ENCODE measurements at places on chromosomes 13 and 19. TPM values are rescaled to one million over a fixed set of nuclear protein-coding genes. Genes with fewer than 3 reads are reported as not detected.

GRCh38 chr13:73138276-73138637 lies 79.5 kb downstream of the KLF5 start:
- DNase-seq, result no peak

DNA sequence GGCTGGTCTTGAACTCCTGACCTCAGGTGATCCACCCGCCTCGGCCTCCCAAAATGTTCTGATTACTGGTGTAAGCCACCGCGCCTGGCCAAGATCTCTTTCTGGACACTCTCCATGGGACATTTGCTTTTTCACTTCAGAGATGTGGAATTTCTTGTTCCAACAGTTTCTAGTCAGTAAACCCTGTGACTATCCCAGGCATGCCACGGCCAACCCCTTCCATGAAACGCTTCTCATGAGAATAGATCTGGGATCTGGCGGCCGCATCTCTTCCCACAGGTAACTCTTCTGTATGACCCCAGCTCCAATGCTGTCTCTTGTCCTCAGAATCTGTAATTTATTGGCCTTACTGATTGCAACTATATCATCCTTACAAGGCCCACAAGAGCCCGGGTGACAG lies 16.2 kb downstream of the PLPP2 start:
- no peak for DNase-seq

GRCh38 chr19:10800488-10800887 lies 35.5 kb downstream of the TMED1 start:
- DNase-seq, result no peak

GRCh38 chr19:17616686-17616960 lies 61.2 kb downstream of the COLGALT1 start:
- no peak for DNase-seq

DNA sequence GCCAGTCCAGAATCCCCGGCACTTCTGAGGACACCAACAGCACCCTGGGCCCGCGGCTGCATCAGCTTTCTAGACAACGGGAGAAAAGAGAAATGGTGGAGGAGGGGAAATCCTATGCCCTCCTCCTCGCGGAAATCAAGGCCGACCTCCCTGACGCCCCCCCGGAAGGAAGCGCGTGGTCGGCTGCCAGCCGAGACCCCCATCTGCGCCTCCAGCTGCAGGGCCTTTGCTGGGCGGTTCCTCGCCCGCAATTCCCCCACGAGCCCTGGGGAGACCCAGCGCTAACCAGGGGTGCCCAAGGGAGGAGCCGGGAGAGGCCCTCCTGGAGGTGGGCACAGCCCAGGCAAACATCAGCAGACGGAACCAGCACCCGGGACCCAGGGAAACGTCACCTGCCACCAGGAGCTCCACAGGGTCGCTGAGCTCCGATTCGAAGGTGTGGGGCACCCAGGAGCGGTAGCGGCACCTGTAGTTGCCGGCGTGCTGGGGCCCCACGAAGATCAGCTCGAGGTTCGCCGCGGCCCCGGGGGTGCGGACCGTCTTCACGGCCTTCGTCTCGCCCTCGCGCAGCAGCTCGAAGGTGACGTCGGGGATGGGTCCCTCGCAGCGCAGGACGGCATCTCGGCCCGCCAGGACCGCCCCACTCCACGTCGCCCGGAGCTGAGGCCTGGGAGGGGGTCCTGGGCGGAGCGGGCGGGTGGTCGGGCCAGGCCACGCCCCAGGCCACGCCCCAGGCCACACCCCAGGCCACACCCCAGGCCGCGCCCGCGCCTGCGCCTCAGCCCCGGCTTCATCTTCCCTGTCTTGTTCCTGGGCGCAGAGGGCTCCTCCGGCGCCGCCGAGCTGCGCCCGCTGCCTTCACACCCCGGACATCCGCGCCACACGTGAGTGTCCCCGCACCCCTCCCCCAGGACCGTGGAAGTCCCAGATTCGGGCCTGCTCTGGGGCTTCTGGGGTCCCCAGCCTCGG lies 6.0 kb downstream of the A1BG start:
- peak; percentile 42 for DNase-seq

GRCh38 chr19:33345163-33345562 lies 28.3 kb upstream of the CEBPG start:
- no peak for DNase-seq

GRCh38 chr13:38103851-38104250 lies 234.3 kb upstream of the TRPC4 start:
- no peak for DNase-seq

DNA sequence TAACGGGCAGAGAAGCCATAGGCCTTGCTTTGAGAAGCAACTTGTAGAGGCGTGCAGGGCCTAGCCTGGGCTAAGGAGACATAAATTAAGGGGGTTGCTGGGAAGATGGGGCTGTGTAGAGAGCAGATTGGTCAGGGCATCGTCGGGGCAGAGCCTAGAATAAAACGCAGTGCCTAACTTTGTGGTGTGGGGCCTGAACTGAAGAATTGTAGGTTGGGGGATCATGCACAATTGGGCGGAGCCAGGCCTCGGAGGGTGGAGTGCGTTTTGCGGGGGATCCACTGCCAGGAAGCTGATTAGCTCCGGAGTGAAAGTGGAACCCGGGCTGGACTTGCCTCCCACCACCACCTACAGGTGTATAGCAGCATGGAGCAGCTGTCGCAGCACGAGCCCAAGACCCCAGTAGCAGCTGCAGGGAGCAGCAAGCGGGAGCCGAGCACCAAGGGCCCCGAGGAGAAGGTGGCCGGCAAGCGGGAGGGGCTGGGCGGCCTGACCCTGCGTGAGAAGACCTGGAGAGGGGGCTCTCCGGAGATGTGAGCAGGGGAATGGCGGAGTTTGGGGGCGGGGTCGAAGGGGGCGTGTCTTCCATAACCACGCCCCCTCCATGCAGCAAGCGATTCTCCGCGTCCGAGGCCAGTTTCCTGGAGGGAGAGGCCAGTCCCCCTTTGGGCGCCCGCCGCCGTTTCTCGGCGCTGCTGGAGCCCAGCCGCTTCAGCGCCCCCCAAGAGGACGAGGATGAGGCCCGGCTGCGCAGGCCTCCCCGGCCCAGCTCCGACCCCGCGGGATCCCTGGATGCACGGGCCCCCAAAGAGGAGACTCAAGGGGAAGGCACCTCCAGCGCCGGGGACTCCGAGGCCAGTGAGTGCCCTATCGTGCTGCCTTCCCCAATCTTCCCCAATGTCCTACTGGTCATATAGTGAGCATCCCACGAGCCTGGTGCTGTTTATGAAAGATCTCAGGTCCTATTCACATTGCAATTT lies 13.8 kb downstream of the DNASE2 start:
- peak; percentile 67 for DNase-seq

GRCh38 chr13:96771486-96772367 lies 222.5 kb downstream of the OXGR1 start:
- no peak for DNase-seq

- no peak for DNase-seq
Measured at GRCh38 chr13:29483623-29484022, 111.9 kb downstream of the SLC7A1 start.

DNA sequence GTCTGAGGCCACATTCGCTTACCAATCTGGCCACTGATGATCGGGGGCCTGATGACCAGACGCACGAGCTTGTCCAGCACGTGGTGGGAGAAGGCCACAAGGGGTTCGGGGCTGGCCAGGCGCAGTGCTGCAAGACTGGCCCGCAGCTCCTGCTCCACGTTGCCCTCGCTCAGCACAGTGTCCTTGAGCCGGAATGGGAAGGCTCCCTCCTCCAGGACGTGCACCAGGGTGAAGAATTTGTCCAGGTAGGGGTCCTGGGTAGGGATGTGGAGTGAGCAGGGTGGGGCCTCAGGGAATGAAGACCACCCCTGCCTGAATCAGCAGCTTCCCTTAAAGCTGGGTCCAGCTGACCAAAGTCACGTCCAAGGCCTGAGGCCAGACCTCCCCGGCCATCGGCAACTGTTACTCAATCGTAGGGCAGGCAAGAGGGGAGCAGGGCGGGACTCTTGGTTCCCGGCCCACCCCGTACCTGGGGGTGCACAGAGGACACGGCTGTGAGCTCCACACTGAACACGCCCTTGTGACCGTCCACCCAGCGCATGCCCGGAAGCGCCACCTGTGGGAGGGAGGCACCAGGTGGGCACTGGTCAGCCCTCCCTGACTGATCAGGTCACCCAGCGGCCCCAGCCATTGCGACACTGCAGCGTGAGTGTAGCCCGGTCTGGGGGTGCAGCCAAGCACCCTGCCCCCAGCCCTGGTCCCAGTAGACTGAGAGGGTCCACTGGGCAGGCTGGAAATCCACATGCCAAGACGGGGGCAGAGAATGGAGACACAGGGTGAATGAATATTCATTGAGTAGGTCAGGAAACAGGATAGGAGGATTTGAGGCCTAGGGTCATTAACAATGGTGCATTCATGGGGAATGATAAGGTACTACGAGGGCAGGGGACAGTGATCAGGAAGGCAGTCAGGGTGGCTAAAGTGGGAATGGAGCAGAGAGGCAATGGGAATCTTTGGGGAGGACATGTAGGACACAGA lies 2.8 kb upstream of the ANGPTL8 start:
- DNase-seq, result no peak

DNA sequence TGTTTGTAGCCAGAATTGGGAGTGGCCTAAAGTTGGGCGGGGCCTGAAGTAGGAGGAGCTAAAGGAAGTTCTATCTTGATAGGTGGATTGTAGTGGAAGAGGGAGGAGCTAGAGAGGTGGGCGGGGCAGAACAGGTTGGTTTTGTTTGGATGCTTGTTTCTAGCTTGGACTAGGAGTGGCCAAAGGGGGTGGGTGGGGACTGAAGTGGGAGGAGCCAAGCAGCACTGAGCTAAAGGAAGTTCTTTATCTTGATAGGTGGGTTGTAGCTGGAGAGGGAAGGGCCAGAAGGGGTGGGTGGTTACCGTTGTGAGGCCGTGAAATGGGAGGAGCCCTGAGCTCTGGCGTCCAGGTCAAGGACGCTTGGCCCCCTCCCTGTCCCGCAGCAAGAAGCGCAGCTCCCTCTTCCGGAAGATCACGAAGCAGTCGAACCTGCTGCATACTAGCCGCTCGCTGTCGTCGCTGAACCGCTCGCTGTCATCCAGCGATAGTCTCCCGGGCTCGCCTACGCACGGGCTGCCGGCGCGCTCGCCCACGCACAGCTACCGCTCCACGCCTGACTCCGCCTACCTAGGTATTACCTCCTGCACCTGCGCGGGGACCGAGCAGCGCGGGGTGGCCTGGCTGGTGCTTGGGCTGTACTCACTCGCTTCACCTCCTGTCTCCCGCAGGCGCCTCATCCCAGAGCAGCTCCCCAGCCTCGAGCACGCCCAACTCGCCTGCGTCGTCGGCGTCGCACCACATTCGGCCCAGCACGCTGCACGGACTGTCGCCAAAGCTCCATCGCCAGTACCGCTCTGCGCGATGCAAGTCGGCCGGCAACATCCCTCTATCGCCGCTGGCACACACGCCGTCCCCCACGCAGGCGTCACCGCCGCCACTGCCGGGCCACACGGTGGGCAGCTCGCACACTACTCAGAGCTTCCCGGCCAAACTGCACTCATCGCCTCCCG lies 8.0 kb downstream of the DNASE2 start:
- peak; percentile 75 for DNase-seq

DNA sequence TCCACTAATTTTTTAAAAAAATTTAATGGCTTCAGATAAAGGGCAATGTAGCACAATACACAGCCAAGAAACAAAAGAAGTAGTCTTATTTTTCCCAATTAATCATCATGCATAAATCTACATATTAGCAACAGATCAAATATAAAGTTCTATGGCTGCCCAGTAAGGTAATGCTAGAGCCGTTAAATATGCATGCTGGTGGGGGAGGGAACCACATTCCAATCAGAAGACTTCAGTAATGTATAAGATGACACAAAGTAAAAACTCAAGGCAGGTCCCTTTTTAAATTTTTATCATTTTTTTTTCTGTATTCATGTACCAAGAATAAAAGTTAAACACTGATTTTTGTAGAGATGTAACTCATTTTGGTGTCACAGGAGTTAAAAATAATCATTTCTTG lies 62.0 kb downstream of the MPHOSPH8 start:
- DNase-seq, result no peak

GRCh38 chr19:40662925-40663694 lies 27.3 kb downstream of the NUMBL start:
- DNase-seq, result peak; percentile 93

DNA sequence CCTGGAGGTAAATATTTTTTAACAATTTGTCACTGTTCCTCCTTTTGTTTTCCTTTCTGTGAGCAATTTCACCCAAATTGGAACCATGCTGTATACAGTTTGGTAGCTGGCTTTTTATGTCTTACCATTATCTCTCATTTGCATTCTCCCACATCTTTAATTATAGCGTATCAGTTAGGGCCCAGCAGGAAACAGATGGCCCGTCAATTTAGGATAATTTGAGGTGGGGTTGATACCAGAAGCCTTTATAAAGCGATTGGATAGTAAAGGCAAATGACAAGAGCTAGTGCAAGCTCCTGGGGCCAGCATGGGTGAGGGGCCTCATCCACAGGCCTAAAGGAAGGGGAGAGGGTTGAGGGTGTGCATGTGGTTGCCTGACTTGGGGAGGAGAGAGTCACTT lies 3.8 kb upstream of the IFNL4 start:
- DNase-seq, result no peak

SNAPC2 gene
- total RNA-seq, result 6.3 TPM

COMMD6 gene
- total RNA-seq, result 286 TPM

TSPAN16 gene
- total RNA-seq, result not detected
